ENCODE measurements at places on chromosomes 1 and 21.

GRCh38 chr1:221227872-221228337 lies 348.7 kb downstream of the HLX start:
- no peak overlapping the region for H3K27ac ChIP-seq
- H3K4me3 ChIP-seq = no peak overlapping the region
- H3K4me1 ChIP-seq = no peaks in the 10 kb centered on the region
- H3K27me3 ChIP-seq = peaks cover 11% of the 10 kb centered on the region
- DNase-seq = no peak

DNA sequence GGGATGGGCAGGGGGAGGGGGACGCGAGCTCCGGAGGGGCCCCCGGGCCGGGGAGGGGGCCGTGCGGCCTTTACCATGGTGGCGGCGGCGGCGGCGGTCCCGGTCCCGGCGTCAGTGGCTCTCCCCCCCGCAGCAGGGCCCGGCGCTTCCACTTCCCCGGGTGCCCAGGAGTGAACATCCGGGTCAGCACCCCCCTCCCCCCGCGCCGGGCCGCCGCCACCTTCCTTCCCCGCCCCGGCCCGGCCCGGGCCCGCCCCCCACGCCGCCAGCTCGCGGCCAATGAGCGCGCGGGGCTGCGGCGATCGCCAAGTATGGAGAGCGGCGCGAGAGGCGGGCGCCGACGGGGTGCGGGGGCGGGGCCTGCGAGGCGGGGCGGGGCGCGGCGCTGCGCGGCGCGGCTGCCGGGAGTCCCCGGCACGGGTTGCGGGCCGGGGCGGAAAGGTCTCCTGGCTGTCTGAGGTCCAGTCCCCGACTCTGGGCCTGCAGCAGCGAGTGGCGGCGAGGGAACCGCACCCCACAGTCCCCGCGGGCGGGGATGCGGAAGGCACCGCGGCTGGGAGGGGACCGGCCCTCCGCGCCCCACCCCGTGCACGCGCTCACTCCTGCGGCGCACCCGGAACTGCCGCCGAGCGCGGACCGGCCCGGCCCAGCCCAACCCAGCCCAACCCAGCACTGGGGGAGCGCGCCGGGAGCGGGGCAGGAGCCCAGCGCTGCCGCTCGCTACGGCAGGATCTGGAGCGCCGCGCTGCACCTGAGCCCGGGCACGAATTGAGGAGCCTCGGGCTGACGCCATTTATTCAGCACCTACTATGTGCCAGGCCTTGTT lies at the start of gene CAPZB:
Gene CAPZB (minus strand): TSS at position 178 of the 826 bp plus-strand sequence. CDS start 101 bp downstream, at position 77.
- peaks cover 19% of the 10 kb centered on the region for H3K36me3 ChIP-seq
- peaks cover 57% of the 10 kb centered on the region for H3K4me1 ChIP-seq
- H3K27ac ChIP-seq = peak within 1 kb of the TSS; percentile 97
- peak within 1 kb of the TSS; percentile 96 for H3K4me3 ChIP-seq
- H3K27me3 ChIP-seq = no peaks in the 10 kb centered on the region

DNA sequence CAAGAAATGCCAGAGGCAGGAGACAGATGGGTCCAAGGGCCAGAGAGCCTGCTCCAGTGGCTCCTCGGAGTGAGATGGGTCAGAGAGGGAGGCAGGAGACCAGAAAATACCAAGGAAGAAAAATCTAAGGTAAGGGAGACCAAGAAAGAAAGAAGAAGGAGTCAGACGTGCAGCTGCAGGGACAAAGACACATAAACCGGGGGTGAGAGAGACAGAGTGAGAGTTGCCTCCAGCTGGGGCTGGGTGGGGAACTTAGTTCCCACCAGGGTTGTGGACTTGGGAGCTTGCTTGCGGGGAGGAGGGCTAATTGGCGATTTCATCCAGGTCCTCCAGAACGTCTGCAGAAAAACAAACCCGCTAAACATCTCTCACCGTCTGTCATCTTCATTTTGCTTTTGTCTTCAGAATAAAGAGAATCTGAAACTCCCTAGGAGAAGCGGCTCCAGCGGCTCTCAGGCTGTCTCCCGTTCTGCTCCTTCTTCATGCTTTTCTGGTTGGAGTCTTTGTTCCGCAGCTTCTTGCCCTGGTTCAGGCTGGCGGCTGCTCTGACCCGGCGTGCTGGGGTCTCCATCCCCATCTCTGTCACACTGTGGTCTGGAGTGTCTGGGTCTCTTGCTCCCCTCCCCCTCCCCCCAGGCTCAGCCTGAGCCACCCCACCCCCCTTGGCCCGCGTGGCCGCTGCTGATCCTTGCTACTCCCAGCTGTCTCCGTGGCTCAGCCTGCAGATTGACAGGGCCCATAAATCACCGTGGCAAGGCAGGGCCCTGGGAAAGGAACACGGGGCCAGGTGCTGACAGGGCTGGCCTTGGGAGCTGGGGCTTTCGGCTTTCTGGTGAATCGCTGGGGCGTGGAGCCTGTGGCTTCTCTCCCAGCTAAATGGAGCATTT lies 66.6 kb downstream of the UBIAD1 start:
- H3K27ac ChIP-seq = no peak overlapping the region
- no peak overlapping the region for H3K4me3 ChIP-seq
- DNase-seq = no peak
- H3K4me1 ChIP-seq = peaks cover 14% of the 10 kb centered on the region
- no peaks in the 10 kb centered on the region for H3K36me3 ChIP-seq

GRCh38 chr1:212414328-212415106 lies at the start of gene PACC1:
Gene PACC1 (minus strand): TSS chr1:212414886. CDS start chr1:212414757, 129 bp downstream.
- H3K27ac ChIP-seq = peak within 1 kb of the TSS; percentile 72
- peaks cover 23% of the 10 kb centered on the region for H3K4me1 ChIP-seq
- H3K36me3 ChIP-seq = peaks cover 14% of the 10 kb centered on the region
- no peaks in the 10 kb centered on the region for H3K27me3 ChIP-seq
- H3K4me3 ChIP-seq = peak within 1 kb of the TSS; percentile 95
- peak; percentile 88 for DNase-seq

- H3K36me3 ChIP-seq = peaks cover 25% of the 10 kb centered on the region
- DNase-seq = no peak
- peaks cover 7% of the 10 kb centered on the region for H3K4me1 ChIP-seq
Measured at GRCh38 chr21:32311621-32312020, 13.0 kb downstream of the MRAP start.

GRCh38 chr1:4653796-4654725 lies at the start of gene AJAP1:
Gene AJAP1 (plus strand): TSS chr1:4654609. CDS start chr1:4655426, 817 bp downstream.
- H3K27me3 ChIP-seq = peaks cover 34% of the 10 kb centered on the region
- no peak within 1 kb of the TSS for H3K4me3 ChIP-seq
- H3K4me1 ChIP-seq = peaks cover 8% of the 10 kb centered on the region
- H3K27ac ChIP-seq = no peak within 1 kb of the TSS

DNA sequence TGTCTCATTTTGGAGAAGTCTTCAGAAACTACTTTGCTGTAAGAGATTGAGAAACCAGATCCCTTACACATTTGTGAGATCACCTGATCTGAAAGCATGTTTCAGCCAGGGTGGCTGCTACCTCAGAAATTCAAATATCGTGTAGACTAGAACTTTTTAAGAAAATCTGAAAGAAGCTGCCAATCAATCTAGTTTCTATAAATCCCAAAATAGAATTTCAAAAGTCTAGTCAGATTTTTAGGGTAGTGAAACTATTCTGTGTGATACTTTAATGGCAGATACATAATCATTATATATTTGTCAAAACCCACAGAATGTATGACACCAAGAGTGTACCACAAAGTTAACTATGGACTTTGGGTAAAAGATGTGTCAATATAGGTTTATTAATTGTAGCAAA lies 79.9 kb upstream of the PLPPR5 start:
- DNase-seq = no peak
- no peaks in the 10 kb centered on the region for H3K4me1 ChIP-seq
- no peaks in the 10 kb centered on the region for H3K36me3 ChIP-seq
- H3K27me3 ChIP-seq = no peaks in the 10 kb centered on the region
- no peak overlapping the region for H3K4me3 ChIP-seq
- no peak overlapping the region for H3K27ac ChIP-seq

- DNase-seq = no peak
- H3K4me1 ChIP-seq = peaks cover 18% of the 10 kb centered on the region
- H3K27me3 ChIP-seq = no peaks in the 10 kb centered on the region
Measured at GRCh38 chr1:206924592-206925105, 2.9 kb upstream of the FCMR start.

DNA sequence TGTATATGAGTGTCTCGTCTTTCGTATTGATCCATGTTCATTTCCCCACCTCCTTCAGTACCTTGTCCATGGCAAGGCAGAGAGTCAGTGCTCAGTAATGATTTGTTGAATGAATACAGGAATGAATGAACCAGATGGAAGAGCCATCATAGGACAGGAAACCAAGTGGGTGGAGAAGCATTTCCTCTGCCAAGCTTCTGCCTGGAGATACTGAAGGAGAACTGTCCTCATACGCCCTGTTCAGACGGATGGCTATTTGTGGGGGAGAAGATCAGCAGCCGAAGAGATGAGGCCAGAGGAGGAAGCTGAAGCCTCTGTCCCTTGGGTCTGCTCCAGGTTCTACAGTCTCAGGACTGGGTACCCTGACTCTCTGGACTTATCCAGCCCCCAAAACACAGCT lies 5.8 kb downstream of the FAM43B start:
- H3K36me3 ChIP-seq = no peaks in the 10 kb centered on the region
- H3K4me1 ChIP-seq = no peaks in the 10 kb centered on the region
- H3K27me3 ChIP-seq = peaks cover 22% of the 10 kb centered on the region
- DNase-seq = no peak

DNA sequence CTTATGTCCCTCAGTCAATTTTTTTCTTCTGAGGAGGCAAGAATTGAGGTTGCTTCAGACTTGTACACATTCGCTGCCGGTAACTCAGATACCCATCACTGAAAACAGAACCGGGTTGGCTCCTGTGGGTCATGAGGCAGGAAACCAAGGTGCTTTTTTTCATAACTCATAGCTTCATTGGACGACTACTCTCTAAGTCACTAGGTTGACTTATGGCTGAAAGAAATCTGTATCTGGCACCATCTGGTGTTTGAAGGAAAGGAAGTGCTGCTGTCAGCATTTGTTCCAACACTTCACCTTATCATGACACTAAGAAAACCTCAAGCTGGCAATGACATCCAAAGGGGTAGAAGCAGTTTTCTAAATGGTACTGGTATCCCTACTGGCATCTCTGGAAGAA lies 82.3 kb downstream of the TBX19 start:
- no peaks in the 10 kb centered on the region for H3K36me3 ChIP-seq
- H3K27me3 ChIP-seq = peaks cover 3% of the 10 kb centered on the region
- DNase-seq = peak; percentile 44
- peak overlapping the region; percentile 13 for H3K4me3 ChIP-seq
- H3K27ac ChIP-seq = no peak overlapping the region
- H3K4me1 ChIP-seq = peaks cover 9% of the 10 kb centered on the region

GRCh38 chr1:162297208-162297607 lies 79.4 kb downstream of the SPATA46 start:
- DNase-seq = no peak
- no peaks in the 10 kb centered on the region for H3K4me1 ChIP-seq
- no peak overlapping the region for H3K27ac ChIP-seq
- H3K36me3 ChIP-seq = no peaks in the 10 kb centered on the region
- H3K4me3 ChIP-seq = no peak overlapping the region

DNA sequence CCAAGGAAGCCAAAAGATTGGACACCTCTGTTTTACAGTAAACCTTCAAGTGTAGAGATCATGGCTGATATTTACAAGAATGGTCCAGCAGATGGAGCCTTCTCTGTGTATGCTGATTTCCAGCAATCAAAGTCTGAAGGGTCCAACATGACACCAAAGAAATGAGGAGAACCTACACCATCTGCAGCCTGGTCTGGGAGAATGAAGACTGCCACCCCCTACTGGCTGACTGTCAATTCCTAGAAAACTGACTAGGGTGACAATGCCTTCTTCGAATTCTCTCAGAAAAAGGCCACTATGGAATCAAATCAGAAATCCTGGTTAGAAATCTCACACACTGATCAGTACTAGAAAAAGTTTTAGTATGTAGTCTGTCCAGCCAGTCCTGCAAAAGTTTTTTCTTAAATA lies 83.3 kb downstream of the CDC42BPA start:
- DNase-seq = peak; percentile 27
- no peaks in the 10 kb centered on the region for H3K36me3 ChIP-seq
- no peaks in the 10 kb centered on the region for H3K4me1 ChIP-seq
- peaks cover 21% of the 10 kb centered on the region for H3K27me3 ChIP-seq
- no peak overlapping the region for H3K27ac ChIP-seq

DNA sequence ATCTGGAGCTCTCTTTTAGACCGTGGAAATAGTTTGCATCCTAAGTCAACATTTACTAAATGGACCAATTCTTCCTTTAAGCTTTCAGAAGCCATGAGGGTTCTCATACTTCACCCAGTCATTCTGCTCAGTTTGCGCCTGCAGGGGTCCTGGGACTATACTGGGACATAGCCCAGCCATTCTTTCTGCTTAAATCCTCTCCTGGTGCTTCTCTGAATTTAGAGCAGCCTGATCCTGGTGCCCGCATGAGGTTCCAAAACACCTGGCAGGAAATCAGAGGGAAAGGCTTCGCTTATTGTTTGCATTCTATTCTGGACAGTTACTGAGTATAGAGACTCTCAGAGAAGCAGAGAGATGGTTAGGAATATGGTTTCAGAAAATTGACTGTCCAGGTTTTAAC lies 27.0 kb downstream of the TNN start:
- H3K4me1 ChIP-seq = no peaks in the 10 kb centered on the region
- H3K36me3 ChIP-seq = no peaks in the 10 kb centered on the region
- H3K27ac ChIP-seq = no peak overlapping the region
- H3K4me3 ChIP-seq = no peak overlapping the region

- no peaks in the 10 kb centered on the region for H3K4me1 ChIP-seq
- H3K27me3 ChIP-seq = peaks cover 27% of the 10 kb centered on the region
- DNase-seq = no peak
- no peak overlapping the region for H3K27ac ChIP-seq
- no peak overlapping the region for H3K4me3 ChIP-seq
- no peaks in the 10 kb centered on the region for H3K36me3 ChIP-seq
Measured at GRCh38 chr1:56472860-56473259, 106.5 kb downstream of the PLPP3 start.

GRCh38 chr1:116164604-116165368 lies 53.6 kb downstream of the MAB21L3 start:
- no peak for DNase-seq
- H3K4me3 ChIP-seq = no peak overlapping the region
- H3K27me3 ChIP-seq = no peaks in the 10 kb centered on the region
- peaks cover 8% of the 10 kb centered on the region for H3K4me1 ChIP-seq
- no peaks in the 10 kb centered on the region for H3K36me3 ChIP-seq

- H3K36me3 ChIP-seq = peaks cover 37% of the 10 kb centered on the region
- H3K27ac ChIP-seq = no peak overlapping the region
- no peak for DNase-seq
- peaks cover 52% of the 10 kb centered on the region for H3K4me1 ChIP-seq
- no peak overlapping the region for H3K4me3 ChIP-seq
- H3K27me3 ChIP-seq = no peaks in the 10 kb centered on the region
Measured at GRCh38 chr1:64881281-64881680, 85.1 kb downstream of the JAK1 start.

GRCh38 chr1:108051631-108052377 lies 86.8 kb upstream of the VAV3 start:
- no peaks in the 10 kb centered on the region for H3K36me3 ChIP-seq
- DNase-seq = peak; percentile 22
- H3K27ac ChIP-seq = no peak overlapping the region
- no peaks in the 10 kb centered on the region for H3K27me3 ChIP-seq
- peaks cover 24% of the 10 kb centered on the region for H3K4me1 ChIP-seq

Data from activated naive CD4-positive, alpha-beta T cell treated with anti-CD3 and anti-CD28 coated beads for 36 hours (primary cell).